GF-D8 (cell line): ENCODE measurements at places on chromosomes 11 and 22.

DNA sequence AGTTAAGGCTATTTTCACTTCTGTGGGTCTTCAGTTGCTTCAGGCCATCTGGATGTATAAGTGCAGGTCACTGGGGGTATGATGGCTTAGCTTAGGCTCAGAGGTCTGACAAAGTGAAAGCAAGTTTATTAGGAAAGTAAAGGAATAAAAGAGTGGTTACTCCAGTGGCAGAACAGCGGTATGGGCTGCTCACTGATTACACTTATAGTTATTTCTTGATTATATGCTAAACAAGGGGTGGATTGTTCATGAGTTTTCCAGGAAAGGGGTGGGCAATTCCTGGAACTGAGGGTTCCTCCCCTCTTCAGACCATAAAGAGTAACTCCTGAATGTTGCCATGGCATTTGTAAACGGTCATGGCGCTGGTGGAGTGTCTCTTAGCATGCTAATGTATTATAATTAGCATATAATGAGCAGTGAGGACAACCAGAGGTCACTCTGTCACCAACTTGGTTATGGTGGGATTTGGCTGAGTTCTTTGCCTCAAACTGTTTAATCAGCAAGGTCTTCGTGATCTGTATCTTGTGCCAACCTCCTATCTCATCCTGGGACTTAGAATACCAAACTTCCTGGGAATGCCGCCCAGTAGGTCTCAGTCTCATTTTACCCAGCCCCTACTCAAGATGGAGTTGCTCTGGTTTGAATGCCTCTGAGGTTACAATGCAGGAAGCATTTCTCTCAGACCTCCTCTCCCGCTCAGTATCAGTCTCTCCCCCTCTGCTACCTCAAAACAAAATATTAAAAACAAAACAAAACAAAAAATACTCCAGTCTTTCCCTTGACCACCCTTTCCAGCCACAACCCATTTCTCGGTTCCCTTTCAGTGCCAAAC lies 106.6 kb upstream of the SLC22A12 start:
- DNase-seq = no peak

GRCh38 chr11:36724742-36725385 lies 126.8 kb upstream of the RAG2 start:
- DNase-seq = no peak

GRCh38 chr22:42637555-42637954 lies 2.8 kb downstream of the ATP5MGL start:
- no peak for DNase-seq

- DNase-seq = no peak
Observed at GRCh38 chr11:68695531-68695930, 11.2 kb downstream of the GAL start.

- DNase-seq = no peak
Observed at GRCh38 chr11:108518581-108518980, 20.4 kb upstream of the POGLUT3 start.

DNA sequence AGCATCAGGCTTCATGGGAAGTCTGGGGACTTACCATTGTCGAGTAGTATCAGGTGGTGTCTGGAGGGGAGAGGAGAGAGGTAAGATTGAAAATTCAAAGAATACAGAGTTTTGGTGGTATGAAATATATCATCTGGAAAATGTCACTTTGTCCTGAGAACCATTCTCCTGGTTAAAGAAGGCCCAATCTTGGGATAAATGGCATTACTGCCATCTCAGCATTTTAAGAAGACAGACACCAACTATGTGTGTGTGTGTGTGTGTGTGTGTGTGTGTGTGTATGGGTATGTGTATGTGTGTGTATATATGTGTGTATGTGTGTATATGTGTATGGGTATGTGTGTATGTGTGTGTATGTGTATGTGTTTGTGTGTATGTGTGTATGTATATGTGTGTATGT lies 673.3 kb downstream of the NTM start:
- DNase-seq = no peak

DNA sequence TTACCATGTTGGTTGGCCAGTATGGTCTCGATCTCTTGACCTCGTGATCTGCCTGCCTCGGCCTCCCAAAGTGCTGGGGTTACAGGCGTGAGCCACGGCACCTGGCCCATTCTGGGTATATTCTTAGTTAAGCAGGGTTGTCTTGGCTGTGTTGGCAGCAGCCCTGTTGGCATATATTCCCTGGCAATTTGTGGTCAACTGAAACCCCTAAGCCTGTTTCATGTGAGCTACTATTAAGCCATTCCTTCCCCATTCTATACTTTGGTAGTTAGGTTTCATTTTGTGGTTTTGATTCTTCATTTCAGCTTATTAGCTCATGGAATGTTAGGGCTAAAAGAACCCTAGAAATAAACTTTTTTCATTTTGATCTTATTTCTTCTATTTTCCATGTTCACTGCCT lies 22.2 kb upstream of the IL18BP start:
- DNase-seq = no peak

DNA sequence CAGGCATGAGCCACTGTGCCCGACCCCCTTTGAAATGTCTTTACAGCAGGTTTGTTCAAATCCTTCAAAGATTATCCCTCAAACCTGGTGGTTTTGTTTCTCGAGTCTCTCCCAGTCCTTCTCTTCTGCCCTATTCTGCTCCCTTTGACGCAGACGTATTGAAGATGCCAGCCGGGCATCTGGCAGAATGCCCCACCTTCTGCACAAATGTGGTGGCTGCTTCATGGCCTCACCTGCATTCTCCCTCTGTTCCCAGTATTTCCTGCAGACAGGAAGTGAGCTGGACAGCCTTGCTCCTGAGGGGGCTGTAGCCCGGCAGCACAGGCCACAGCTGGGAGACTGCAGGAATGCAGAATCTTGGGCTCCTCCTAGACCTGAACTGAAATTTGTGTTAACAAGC lies 4.8 kb upstream of the NAP1L4 start:
- DNase-seq = no peak

DNA sequence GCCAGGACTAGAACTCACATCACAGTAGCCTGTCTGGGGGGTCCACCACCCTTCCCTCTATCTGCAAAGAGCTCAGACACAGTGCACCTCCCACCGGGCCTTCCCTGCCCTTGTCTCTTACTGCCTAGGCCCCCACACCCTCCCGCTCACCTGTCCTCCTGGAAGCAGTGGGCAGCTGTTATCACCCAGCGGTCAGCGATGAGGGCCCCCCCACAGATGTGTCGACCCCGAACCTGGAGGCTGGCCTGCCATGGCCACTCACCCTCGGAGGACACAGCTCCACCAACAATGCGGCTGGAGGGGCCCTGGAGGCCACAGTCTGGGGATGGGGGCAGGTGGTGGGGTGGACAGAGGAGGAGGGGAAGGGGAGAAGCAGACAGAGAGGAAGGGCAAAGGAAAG lies 18.8 kb downstream of the KCTD17 start:
- DNase-seq = no peak

DNA sequence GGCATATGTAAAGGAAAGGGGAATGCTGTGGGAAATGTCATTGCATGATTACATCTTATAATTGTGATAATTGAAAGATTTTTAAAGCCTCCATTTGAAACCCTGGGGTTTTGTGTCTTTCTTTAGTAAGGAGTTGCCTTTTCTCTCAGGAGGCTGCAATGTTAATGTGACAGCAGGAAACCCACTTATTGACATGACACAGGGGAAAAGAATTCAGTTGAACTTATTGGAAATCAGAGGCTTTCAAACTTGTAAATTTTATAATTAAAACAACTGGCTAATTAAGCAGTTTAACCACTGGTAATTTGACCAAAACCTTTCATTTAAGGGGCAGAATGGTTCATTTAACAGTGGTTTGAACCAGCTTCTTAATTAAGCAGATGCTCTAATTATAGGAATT lies 31.2 kb downstream of the MRPL48 start:
- no peak for DNase-seq

- DNase-seq = no peak
Observed at GRCh38 chr11:106920899-106921509, 97.3 kb downstream of the GUCY1A2 start.

- no peak for DNase-seq
Observed at GRCh38 chr11:110573411-110573810, 138.8 kb downstream of the ARHGAP20 start.
